ENCODE measurements at places on chromosomes 2 and 18.

GRCh38 chr2:70520825-70521224 is 32.8 kb downstream of the TGFA start:
- DNase-seq = no peak

- DNase-seq = no peak
Observed at GRCh38 chr2:134950886-134951285, 32.3 kb downstream of the CCNT2 start.

GRCh38 chr2:27942612-27943547 is 52.4 kb downstream of the BABAM2 start:
- no peak for DNase-seq

GRCh38 chr2:214130114-214130513 is 280.7 kb upstream of the VWC2L start:
- DNase-seq = no peak

DNA sequence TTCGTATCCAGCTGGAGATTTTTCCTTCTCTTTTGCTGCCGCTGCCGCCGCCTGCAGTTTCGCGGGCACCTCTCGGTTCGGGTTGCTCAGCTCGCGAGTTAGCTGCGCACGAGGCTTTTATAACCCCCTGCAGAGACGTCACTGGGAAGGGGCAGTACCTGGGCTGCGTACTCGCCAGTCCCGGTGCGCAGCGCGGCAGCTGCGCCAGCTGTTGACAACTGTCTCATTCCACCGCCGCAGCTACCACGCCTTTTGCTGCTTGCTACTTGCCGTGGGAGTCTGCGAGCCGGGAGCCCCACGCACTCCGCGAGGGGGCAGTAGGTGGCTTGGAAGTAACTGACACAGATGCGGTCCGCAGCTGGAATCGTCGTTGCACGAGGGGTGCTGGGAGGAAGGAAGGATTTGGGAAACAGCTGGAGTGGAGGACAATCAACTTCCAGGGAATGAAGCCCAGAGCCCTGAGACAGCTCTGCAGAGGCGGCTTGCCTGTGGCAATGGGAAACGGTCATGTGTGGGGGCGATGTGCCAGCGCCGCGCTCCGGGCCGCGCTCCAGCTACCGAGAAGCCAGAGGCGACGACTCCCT is at the start of gene TACR1:
TACR1 (minus strand) TSS at position 93 of the 584 bp plus-strand sequence. CDS start 586 bp downstream, outside the sequence.
- peak; percentile 87 for DNase-seq

GRCh38 chr2:30421604-30422443 is 25.2 kb upstream of the LCLAT1 start:
- DNase-seq = peak; percentile 64

DNA sequence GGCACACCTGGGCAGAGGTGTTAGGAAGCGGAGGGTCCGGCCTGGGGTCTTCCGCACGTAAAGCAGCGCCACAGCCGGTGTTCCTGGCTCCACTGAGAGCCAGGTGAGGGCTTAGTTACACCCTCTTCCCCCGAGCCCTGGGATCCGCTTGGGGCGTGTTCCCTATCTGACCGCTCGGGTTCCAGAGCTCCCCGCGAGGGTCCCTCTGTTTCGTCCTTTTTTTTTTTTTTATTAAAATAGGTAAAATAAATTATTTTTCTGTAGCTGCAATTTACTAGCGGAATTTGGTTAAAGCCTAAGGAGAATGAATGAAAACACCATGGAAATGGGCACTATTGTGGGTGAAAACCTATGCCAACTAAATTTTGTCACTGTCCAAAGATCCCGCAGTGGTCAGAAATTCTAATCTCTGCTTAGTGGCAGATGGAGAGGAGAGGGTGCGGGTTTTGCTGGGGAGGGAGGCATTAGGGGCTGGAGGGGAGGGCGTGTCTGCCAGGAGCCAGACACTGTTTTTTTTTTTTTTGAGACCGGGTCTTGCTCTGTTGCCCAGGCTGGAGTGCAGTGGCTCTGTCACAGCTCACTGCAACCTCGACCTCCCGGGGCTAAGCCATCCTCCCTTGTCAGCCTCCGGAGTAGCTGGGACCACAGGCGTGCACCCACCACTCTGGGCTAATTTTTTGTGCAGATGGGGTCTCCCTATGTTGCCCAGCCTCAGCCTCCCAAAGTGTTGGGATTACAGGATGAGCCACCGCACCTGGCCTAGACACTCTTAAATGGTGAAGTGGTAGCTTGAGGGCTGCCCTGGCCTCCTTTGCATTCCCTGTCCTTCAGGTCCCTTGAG is 834 bp downstream of the PDCL3 start:
- DNase-seq = peak; percentile 34

DNA sequence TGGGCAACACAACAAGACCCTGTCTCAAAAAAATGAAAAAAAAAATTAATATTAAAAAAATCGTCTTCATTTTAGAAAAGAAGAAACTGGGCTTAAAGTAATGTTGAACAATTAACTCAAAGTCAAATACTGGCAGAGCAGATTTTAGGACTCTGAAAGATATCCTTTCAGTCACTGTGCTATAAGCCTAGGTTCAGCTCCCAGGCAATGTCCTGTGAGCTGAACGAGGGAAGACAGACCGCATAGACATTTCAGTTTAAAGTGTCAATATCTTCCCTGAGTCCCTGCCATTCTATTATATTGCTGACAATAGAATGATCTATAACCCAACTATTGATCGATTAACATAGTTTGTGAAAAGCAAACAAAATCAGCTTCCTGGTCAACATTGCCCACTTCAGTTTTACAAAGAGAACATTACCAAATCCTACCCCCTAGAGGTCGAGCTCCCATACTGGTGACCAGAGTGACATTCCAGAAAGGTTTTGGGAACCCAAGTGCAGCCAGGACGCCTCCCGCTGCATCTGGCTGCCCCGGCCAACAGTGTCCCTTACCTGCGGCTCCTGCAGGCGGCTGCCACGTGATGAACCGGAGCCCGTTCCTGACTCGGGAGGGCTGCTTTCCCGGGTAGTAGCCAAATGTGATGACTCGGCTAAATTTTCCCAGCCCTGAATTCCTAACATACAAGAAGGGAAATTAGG is 639 bp downstream of the MRO start:
- DNase-seq = peak; percentile 33

GRCh38 chr2:233248999-233249398 is 2.5 kb upstream of the ATG16L1 start:
- DNase-seq = no peak

DNA sequence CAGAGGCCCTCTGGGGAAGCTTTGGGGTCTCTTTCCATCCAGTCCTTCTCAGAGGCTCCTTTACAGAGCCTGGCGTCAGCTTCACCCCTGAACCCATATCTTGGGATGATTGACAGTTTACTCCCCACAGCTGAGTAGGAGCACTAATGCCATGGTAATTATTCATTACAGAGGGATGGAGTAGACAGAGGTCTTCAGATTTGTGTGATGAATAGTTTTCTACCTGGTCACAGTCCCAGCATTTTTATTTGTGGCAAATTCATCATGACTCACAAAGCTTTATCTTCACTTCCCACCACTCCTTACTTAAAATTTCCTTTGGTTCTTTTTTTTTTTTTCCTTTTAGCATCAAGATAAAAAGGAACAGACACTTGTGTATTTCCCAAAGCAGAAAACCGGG is 104.2 kb downstream of the CCDC85A start:
- peak; percentile 49 for DNase-seq

GRCh38 chr18:13493079-13493478 is 233.3 kb downstream of the FAM210A start:
- DNase-seq = no peak

DNA sequence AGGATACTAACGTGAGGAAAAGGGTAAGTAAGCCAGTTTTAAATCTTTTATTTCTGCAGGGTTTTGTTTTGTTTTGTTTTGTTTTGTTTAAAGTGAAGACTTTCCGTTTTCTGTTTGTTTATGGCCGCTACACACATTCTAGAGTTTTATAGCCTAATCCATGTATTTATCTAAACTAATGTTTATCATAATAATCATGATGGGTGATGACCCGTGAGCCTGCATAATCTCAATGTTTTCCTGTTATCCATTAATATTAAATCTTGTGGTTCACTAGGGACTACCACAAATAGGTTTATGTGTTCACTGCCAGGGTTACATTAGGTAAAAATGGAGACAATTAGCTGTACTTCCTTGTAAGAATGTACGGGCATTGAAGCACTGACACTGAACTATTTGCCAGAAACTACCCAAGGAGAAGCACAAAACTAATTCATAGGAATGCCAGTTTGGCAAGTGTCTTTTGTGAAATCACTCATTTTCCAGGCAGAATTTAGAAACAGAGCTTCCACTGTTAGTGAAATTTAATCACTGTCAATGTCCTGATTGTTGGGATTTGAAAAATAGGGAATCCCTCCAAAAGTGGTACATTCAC is 574.8 kb downstream of the LRP1B start:
- no peak for DNase-seq

DNA sequence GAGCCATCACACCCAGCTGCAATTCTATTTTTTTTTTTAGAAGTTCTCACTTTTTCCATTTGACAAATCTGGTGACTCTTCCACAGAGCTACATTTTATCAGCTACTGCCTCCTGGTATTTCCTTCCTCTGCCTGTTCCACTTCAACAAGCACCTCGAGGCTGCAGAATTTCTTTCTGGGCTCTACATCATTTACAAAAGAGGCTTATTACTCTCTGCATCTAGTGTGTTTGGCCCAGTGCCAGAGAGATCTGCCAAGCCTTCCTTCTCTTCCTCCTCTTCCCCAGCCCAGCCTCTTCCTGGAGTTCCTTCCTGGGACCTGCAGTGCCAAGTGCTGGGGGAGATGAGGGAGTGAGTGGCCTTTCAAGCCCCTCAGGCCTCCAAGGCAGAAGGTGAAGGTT is 119.6 kb upstream of the ITGA6 start:
- DNase-seq = no peak

GRCh38 chr18:13338318-13338717 is 119.8 kb downstream of the LDLRAD4 start:
- no peak for DNase-seq

GRCh38 chr2:72414137-72414760 is 266.6 kb upstream of the CYP26B1 start:
- DNase-seq = peak; percentile 37

- DNase-seq = no peak
Observed at GRCh38 chr2:184452907-184453306, 145.4 kb upstream of the ZNF804A start.

GRCh38 chr2:61085883-61086282 is 20.2 kb downstream of the SANBR start:
- DNase-seq = no peak

DNA sequence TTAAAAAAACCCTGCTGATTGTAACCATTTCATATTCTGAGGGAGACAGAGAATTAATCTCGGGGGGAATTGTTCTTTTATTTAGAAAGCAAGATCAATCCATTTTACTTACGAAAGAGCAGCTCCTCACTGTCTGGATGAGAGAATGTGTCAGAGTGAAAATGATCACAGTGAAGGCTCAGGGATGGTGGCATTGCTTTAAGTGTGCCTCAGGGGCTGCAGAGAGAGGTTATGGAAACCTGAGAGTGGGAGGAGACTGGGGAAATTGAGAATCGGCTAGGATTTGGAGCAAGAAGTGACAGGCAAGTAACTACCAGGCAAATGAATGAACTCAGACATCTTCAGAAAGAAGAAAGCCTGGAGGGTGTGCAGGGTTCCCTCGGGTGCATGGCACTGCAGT is 34.2 kb downstream of the MRPL35 start:
- DNase-seq = no peak

DNA sequence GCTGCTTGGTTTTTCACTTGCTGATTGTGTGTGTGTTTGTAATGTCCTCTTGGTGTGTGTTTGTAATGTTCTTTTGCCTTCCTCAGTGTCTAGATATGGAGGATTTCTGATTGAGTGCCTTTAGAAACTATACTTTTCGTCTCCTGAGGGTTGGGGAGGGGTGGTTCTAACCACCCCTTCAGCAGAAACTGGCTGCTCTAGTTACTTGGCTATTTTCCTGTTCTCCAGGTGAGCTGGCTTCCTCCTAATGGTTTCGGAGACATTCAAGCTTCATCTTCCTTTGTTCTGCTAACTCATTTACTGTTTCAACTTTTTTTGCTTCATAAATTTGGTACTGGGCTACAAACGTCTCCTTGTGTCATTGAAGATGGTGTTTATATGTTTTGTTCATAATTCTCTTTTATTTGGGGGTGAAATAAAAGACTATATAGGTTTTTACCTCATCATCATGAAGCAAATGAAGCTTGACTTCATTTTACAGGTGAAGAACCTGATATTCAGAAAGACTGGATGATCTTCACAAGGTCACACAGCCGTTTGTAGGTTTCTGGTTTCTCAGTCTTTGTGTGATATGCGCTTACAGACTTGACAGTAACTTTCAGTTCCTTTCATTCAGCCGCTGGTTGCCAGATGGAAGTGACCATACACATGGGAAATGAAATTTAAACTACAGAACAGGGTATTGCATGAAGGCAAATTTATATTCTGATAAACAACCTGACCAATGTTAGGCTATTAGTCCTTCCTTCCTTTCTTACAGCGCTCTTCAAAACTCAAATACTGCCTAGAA is 238.5 kb downstream of the GALR1 start:
- DNase-seq = no peak

DNA sequence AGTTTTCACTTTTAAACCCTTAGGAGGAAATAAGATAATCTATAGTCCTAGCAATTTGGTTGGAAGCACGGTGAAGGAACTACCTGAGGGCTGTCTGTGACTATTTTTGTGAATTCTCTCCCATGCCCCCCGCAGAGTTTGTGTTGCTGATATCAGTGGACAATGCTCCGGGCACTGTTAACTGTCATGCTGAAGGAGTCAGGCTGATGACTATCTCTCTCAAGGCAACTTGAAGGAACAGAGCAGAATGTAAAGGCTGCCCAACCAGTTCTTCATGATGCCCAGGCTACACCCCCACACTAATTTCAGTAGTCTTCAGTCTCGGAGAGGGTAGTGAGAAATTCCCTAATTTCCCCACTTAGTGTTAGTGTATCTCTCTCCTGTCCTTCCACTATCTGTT is 21.6 kb upstream of the RAB6C start:
- DNase-seq = no peak

- no peak for DNase-seq
Observed at GRCh38 chr2:238227587-238228032, 12.2 kb downstream of the HES6 start.

- no peak for DNase-seq
Observed at GRCh38 chr2:107285621-107286299, 399.8 kb upstream of the ST6GAL2 start.

DNA sequence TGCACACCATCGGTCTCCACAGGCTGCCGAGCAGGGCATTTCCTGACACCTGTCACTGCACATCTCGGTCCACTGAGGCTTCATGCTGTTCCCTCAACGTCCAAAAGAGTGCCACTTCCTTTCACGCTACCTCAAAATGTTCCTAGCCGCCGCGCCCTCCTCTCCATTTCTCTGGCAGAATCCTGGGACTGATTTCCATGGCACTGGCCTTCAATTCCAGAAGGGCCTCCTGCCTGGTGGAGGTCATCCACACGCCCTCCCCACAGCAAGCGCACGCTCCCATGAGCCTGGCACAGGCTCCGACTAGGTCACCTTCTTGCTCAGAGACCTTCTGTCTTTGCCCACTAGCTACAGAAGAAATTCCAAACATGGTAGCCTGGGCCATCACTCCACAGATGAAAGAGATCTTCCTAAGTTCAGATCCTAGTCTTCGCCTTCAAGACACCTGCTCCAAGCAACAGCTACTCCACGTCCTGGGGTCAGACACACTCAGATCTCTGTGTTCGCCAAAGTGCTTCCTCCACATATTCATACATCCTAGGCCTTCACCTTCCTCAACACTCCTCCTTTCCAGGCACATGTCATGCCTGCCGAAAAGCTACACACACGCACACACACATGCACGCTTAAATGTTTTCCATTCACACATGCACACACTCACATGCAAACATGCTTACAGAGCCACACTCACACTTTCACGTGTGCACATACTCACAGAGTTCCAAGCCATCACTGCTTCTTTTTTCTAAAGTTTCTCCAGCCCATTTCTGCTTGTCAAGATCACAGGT is 94.0 kb downstream of the PXDN start:
- no peak for DNase-seq
